Lower lobe of right lung (tissue), 2 donors: ENCODE measurements at places on chromosomes 11 and 22. TPM values are rescaled to one million over a fixed set of nuclear protein-coding genes. Genes with fewer than 3 reads are reported as not detected.

- DNase-seq, result no peak
Observed at GRCh38 chr22:43044290-43044712, 29.4 kb upstream of the PACSIN2 start.

- DNase-seq, result no peak
Observed at GRCh38 chr11:16358726-16359125, 2.4 kb upstream of the SOX6 start.

DNA sequence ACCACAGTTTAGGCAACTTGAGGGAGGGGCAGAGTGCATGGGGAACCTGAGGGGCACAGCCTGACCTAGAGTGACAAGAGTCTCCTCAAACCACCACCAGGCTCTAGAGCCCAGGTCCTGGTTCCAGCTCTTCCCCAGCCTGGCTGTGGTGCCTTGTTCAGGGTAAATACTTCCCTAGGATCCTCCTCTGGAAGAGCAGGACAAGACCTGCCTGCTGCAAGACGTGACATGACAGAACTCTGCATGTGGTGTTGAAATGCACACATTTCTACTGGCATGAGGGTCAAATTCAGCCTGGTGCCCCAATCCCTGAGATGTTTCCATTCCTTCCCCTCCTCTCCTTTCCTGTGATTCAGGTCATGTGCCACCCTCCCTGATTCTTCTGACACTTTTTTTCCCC is 3.3 kb downstream of the SEC14L2 start:
- no peak for DNase-seq

- no peak for DNase-seq
Observed at GRCh38 chr22:17855572-17856290, 81.5 kb upstream of the BID start.

GDPD4 gene
- not detected for total RNA-seq

CASTOR1 gene
- 16.2 TPM for total RNA-seq
